ENCODE measurements at places on chromosomes 1 and 21.

DNA sequence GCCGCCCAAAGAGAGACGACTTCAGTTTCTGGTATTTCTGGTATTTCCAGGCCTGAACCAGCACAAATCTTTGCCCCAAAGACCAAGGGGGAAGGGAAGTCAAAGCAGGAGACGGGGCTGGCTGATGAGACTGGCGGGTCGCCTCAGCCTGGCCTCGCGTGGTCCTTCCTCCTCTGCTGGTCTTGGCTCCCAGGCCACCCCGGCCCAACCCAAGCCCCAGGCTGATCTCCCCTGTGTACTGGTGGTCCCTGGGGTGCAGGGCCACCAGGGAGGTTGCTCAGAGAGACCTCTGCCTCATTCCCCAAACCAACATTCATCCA lies 19.9 kb downstream of the WNT4 start:
- no peak for DNase-seq

GRCh38 chr1:21783679-21784603 lies 992 bp upstream of the USP48 start:
- no peak for DNase-seq

GRCh38 chr1:213110349-213111300 lies 59.6 kb downstream of the RPS6KC1 start:
- DNase-seq: no peak

DNA sequence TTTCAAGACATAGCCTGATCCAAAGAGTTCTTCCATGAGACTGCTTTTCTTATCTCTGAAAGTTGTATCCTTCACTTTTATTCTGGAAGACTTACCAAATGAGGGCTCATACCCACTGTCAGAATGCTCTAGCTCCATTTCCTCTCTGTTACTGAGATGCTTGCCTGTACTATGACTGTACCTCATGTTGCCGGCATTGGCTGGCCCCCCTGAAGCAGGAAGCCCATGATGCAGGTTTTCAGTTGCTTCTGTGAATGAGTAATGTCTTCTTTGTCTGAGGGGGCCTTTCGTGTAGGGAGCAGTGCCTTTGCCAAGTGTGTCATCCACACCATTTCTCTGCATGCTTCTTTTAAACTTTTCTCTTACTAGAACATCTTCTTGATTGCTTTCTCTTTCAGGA lies 39.5 kb downstream of the LCA5L start:
- DNase-seq: no peak

DNA sequence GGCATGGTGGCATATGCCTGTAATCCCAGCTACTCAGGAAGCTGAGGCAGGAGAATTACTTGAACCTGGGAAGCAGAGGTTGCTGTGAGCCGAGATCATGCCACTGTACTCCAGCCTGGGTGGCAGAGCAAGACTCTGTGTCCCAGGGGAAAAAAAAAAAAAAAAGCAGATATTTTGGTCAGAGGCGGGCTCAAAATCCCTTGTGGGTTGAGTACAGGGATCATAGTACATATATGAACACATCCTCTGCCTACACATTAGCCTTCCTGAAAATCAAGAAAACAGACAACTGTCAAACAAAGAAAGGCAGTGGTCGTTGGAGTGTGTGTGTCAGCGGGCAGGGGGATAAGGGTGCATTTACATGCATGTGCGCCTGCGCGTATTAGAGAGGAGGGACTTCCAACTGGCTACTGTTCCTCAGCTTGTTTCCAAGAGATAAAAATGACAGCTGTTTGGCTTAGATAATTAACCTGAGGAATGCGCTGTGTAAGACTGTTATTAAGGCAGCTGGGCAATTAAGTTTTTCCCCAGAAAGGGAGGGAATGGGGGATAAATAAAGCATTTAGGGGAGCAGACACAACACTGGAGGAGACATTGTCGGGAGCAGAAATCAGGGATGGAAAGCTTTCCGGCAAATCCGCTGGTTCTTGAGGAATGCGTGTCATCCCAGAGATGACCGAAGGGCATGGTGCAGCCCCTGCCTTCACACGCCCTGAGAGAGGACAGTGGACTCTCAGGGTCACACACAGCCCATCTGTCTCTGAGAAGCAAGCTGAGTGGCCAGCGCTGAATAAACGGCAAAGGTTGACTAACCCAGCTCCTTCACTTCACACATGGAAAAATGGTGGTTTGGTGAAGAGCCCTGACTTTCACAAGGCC lies 6.4 kb downstream of the LAMB3 start:
- DNase-seq: no peak

- DNase-seq: no peak
Measured at GRCh38 chr21:38037416-38037815, 121.2 kb upstream of the KCNJ6 start.

DNA sequence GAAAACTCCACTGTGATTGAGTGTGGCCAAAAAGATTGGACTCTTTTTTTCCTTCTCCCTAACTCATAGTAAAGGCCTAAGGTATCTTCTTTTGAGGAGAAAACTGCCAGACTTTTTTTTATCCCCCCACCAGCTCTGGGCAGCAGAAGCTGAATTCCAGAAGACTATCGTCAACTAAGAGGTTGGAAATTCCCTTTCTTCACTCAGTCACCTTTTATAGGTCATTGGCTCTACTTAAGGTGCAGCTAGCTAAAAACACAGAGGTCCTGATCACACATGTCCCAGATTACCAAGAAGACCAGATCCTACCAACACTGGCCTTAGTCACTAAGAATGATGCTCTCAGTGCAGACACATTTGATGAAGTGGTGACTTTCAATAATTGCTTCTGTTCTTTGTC lies 1441.2 kb downstream of the PLA2G4A start:
- no peak for DNase-seq

- DNase-seq: no peak
Measured at GRCh38 chr1:15350151-15350550, 59.5 kb upstream of the EFHD2 start.

DNA sequence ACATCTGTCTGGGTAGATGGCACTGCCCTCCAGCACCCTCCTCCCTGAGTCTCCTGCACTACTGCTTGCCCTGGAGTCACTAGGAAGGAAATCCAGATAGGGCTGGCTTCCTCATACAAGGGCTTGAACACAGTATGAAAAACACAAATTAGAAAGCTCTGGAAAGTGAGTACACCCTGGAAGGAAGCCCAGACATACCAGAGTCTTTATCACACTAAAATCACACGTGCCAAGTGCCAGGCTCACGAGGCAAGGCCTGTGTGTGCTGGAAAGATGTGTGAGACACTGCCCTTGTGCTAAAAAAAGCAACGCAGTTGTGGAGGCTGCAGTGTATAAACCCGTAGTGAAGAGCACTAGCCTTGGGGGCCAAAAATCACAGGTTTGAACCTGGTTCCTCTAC lies 28.3 kb upstream of the S100A7 start:
- no peak for DNase-seq

- DNase-seq: no peak
Measured at GRCh38 chr1:110465038-110465813, 14.3 kb downstream of the PROK1 start.

- no peak for DNase-seq
Measured at GRCh38 chr1:235407419-235407818, 40.2 kb downstream of the TBCE start.

GRCh38 chr21:34733852-34734251 lies 65.1 kb downstream of the CLIC6 start:
- no peak for DNase-seq

- DNase-seq: peak; percentile 13
Measured at GRCh38 chr1:154863315-154864174, 6.5 kb downstream of the KCNN3 start.

GRCh38 chr1:203521074-203521794 lies 27.3 kb downstream of the OPTC start:
- DNase-seq: no peak

- DNase-seq: no peak
Measured at GRCh38 chr1:218079347-218079746, 205.7 kb upstream of the RRP15 start.

DNA sequence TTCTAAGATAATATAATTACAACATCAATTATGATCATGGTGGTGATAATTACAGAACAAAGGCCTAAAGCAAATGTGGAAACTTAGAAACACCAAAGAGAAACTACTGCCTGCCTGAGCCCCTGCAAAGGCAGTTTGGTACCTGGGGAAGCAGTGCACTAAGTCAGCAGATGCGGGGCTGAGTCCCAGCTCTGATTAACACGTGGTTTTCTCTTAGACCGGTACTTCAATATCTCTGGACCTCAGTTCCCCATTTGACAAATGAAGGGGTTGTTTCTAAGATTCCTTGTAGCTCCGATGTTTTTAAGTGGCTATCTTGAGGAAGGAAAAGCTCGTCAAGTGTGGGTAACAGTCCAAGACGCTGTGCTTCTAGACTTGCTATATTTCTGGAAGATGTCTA lies 16.7 kb upstream of the PLEKHA6 start:
- no peak for DNase-seq

Measured in central memory CD4-positive, alpha-beta T cell (primary cell).